Stimulated activated CD8-positive, alpha-beta memory T cell treated with anti-CD3 and anti-CD28 coated beads, Interleukin-7, amount 100 ng/mL, for 24 hours (primary cell): ENCODE measurements at places on chromosomes 16 and 17.

DNA sequence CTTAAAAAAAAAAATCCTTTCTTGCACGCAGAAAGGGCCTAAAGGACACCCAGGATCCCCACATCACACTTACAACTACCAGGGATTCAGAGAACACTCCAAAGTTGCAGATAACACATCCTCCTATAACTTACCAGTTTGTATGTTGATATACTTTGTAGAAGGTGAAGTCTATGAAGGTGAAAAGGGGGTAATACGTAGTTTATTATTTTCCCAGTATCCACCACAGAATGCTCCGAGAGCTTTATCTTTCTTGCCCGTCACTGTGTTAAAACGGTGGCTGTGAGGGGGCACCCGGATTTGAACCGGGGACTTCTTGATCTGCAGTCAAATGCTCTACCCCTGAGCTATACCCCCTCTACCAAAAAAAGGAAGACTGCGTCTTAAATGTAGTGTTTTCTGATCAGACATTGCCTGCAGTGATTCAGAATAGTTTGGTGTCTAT lies 7.9 kb upstream of the RPL23 start:
- no peak for DNase-seq

DNA sequence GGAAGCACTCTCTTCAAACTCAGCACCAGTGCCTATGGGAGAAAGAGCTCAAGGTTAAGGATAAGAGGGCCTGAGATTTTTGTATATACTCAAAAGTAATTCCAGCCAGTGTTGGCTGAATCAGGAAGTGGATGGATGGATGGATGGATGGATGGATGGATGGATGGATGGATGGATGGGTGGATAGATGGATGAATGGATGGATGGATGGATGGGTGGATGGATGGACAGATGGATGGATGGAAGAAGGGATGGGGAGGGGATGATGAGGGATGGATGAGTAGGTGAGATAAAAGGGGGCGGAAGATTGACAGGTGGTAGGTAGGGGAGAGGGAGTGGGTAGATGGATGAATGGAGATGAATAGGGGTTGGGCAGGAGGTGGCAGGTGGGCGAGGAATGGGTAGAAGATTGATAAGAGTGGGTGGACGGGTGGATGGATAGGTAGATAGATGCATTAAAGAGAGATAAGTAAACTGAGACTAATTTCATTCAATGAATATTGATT lies 4.1 kb downstream of the CX3CL1 start:
- no peak for DNase-seq

GRCh38 chr17:29661213-29661612 lies 38.5 kb upstream of the CORO6 start:
- DNase-seq = no peak

DNA sequence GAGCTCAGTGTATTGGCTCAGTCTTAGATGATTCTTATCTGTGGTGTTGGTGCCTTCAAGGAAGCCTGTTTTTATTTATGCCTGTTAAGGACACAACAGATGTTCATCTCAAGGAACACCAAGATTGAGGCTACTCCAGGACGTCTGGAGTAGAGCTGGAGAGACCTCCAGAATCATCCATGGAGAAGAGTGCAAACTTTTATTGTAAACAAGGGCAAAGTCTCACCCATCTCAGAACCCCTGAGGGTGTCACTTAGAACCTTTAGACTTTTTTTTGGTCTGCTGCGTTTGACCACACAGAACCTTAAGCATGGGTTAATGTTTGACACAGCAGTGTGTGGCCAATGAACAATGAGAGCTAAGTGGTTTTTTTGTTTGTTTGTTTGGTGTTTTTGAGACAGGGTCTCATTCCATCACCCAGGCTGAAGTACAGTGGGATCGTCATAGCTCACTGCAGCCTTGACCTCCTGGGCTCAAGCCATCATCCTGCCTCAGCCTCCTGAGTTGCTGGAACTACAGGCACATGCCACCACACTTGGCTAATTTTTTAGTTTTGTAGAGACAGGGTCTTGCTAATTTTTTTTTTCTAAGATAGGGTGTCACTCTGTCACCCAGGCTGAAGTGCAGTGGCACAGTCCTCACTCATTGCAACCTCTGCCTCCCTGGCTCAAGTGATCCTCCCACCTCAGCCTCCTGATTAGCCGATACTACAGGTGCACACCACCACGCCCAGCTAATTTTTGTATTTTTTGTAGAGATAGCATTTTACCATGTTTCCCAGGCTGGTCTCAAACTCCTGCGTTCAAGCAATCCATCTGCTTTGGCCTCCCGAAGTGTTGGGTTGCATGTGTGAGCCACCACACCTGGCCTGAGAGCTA lies 16.3 kb downstream of the SLC47A1 start:
- no peak for DNase-seq

GRCh38 chr17:55895112-55895759 lies 144.4 kb downstream of the PCTP start:
- DNase-seq = no peak

DNA sequence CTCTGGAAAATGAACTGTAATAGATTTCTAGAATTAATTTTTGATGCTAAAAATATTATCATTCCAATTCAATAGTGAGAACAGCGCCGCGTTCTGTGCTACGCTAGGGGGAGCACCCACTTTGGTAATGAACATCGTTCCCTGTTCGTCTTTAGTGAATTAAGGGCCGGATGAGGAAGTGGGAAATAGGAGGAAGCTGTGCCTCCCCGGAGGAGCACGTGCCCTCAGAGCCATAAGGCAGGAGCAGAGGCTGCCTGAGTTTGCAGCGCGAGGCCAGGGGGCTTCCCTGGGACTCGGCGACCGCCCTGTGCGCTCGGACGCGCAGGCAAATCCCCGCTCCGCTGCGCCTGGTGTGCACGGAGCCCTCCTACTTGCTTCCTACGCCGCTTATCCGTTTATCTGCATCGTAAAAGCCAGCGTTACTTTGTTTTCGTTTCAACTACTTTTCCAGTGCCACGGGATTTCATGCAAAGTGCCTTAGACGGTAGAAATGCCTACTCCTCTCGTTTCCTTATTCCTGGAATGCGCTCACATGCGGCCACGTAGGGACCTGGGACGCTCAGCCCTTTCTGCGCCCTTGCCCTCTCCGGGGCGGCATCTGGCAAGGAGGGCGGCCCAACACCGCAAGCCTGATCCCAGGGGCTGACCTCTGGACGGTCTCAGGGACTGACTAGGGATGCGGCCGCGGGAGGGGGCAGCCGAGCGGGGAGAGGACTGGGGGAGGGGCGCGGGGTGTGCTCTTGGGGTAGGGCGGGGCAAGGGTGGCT lies 76.4 kb downstream of the KCNJ12 start:
- no peak for DNase-seq

DNA sequence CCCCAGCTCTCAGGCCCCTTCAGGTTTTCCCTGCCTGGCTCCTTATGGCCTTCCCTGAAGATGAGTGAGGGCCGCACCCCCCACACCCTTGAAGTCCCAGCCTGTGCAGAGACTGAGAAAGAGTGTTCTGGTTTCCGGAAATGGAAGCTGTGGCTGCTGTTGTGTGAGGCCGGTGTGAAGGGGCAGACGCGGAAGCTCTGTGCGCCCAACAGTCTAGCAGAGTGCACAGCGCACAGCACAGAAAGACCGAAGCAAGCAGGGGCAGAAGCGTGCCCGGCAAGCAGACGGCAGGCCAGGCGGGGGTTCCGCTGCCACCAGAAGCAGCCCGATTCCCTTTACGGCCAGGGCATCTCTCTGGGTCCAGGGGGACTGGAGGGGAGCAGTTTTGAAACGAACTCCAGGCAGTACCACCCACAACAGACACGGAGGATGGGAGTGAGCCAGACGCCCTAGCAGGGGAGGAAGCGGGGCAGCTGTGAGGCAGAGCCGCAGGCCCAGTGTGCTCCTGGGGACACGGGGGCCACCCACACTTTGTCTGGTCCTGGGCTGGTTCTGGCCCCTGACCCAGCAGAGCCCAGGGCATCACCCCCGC lies 16.7 kb downstream of the TPSG1 start:
- DNase-seq = no peak

DNA sequence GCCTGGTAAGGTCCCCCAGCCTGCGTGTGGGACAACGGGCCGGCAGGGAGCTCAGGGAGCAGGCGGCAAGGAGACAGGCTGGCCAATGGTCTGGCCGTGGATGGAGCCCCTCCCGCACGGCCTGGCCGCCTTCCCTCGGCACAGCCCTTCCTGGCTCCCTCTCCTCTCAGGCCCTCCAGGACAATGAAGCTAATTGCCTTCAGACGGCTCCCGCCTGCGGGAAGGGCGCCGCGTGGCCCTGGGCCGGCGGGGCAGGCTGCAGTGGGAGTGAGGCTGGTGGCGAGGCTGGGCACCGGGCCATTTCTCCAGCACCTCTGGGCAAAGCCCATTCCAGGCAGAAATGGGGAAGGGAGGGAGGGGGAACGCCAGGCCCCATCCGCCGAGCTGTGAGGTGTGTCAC lies 50.9 kb downstream of the ENGASE start:
- no peak for DNase-seq

GRCh38 chr16:12538667-12539091 lies 265.0 kb downstream of the CPPED1 start:
- no peak for DNase-seq

DNA sequence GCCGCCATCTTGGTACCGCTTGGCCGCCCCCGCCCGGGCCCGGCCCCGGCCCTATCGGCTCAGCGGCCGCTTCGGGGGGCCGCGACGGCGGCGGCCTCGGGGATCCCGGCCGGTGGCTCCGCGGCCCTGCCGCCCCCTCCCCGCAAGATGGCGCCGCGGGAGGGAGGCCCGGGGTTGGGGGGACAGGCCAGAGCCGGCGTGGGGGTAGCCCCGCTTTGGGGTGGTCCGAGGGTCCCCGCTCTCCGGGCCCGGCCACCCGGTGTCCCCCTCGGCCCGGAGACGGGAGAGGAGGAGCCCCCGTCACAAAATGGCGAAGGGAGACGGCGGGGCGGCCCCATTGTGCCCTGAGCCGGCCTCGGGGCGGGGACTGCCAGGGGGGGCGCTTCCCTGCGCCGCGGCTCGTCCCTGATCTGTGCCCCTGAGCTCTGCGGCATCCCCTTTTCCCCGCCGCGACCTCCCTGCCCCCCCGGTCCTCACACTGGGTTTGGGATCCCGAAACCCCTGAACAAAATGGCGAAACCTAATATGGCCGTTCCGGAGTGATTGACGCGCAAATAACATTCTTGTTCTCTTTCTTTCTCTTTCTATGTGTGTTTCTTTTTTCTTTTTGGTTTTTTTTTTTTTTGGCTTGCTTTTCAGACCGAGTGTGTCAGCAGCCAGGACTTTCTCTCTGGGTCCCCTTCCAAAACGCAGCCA lies 986 bp downstream of the HAPSTR1 start:
- peak; percentile 21 for DNase-seq

- DNase-seq = no peak
Observed at GRCh38 chr17:32926183-32926582, 1.8 kb upstream of the TMEM98 start.

DNA sequence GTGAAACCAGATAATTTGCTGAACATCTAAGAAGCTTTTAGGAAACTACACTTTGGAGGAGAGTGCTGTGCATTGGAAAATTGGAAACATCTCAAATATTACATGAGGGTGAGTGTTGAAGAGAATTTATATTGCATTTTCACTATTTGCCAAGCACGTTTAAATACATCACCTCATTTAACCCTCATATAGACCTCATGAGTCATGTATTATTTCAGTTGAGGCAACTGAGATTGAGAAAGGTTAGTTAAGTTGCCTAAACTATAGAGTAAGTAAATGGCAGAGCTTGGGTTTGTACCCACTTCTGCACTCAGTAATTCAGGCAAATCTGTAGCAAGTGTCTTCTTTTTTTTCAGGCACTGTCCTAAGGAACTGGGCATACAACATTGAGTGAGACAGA lies 3.7 kb upstream of the NLK start:
- DNase-seq = no peak
